ENCODE measurements at places on chromosomes 6 and 20.

- DNase-seq = peak; percentile 90
These were observed 60.9 kb downstream of the RPRD1B start for GRCh38 chr20:38094373-38094891.

DNA sequence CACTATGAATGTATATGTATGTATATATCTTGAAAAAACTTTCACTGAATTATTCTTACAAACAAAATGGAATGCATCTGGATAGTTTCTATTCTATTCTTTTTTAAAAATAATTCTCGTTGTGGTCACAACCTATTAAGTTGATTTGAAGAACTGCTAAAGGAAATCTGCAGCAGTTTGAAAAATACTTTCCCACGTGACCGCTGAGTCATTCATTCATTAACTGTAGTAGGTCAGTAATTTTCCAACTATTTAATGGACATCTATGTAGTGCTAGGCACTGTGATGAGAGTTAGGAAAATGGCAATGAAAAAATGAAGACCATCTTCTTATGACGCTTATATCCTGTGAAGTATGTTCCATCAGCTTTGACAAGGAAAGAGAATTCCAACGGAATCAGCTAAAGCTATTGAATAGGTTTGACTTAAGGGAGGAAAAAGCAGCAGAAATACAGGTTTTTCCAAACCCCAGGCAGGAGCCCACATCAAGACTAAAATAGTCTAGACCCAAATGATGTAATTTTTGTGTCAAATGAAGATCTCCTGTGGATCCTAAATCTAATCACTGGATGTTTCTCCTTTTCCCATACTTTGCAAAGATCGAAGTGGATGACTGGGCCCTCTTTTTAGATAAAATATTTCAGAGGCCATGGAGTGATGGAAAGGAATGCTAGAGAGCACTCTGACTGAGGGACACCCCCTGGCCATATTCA, 4.1 kb upstream of the EFHC1 start:
- peak; percentile 66 for DNase-seq

- no peak for DNase-seq
These were observed 21.1 kb upstream of the AIG1 start for GRCh38 chr6:143039548-143039947.

GRCh38 chr6:166419286-166419685, 36.5 kb upstream of the MPC1 start:
- DNase-seq = peak; percentile 57

- DNase-seq = no peak
These were observed 672.0 kb downstream of the RFPL4B start for GRCh38 chr6:113019176-113019575.

- DNase-seq = no peak
These were observed 817 bp downstream of the GRM1 start for GRCh38 chr6:146029573-146030184.

DNA sequence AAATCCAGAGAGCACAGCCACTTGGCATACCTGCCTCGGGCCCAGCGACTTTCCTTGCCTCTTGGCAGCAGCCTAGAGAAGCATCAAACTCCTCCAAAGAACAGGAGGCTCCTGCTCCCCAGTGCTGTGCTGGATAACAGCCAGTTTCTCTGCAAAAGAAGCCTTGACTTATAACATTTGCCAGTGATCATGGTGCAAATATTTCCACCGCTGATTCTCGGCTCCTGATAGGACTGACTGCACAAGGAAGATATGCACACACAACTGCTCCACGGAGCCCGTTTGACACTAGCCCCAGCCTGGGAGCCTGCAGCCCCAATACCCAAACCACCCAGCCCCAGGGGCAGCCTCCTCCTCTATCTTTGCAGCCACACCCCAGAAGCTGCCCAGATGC, 17.5 kb downstream of the ACSS1 start:
- DNase-seq = peak; percentile 74

DNA sequence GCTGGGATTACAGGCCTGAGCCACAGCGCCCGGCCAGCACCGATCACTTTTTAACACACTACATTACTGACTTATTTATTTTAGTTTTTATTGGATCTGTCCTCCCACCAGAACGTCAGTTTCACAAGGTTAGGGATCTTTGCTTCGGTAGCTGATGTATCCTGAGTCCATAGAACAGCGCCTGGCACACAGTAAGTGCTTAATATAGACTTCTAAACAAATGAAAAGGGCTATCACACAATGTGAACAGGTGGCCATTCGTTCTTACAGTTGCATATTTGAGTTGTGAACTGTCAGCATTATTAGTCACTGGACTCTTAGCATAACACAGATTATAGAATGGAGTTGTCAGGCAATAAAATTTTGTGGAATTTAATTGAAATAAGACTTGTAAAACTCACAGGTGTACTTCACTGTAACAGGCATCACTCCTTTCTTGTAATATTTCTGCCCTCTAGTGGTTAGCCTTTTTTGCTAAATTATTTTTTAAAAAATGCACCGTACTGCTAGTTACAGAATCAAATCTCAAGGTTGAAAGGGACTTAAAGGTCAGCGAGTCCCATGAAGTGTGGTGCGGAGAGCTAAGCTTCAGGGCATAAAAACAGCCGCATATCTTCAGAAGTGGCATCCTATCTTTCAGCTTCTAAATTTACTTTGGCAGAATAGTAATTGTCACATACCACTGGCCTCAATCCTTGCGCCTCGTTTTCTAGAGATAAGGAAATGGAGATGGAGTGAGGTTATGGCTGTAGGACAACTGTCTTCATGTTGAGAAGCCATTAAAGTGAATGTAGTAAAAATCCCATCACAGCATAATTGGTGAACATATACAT, 3.4 kb upstream of the TBC1D7 start:
- peak; percentile 44 for DNase-seq

GRCh38 chr20:63117151-63117550, 98.8 kb downstream of the YTHDF1 start:
- DNase-seq = no peak

DNA sequence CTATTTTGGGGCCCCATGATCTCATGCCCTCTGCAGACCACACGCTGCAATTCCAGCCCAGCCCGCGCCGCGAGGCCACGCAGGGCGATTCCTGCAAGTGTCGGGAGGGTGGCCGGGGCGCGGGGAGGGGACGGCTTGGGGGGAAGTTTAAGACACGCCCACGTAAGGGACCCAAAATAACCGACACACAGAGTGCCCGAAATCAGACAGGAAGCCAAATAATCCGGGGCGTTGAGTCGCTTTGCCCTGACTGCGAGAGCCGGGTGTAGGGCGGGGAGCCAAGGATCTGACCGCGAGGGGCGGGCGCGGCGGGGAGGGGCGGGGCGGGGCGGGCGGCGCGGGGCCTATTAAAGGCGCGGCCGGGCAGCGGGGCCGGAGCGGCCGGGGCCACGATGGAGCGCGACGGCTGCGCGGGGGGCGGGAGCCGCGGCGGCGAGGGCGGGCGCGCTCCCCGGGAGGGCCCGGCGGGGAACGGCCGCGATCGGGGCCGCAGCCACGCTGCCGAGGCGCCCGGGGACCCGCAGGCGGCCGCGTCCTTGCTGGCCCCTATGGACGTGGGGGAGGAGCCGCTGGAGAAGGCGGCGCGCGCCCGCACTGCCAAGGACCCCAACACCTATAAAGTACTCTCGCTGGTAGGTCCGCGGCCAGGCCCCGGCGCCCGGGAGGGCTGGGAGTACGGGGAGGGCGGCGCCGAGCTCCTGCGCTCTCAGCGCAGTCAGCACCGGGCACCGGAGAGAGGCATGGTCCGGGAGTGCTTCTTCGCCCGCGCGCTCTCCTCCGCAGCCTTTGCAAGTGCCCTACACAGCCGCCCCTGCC, at the start of gene ENPP1:
ENPP1 (plus strand) TSS at position 377 of the 816 bp plus-strand sequence; CDS start at position 393, 16 bp downstream.
- DNase-seq = peak; percentile 70

GRCh38 chr6:166284640-166285039, 23.6 kb downstream of the PRR18 start:
- DNase-seq = no peak

DNA sequence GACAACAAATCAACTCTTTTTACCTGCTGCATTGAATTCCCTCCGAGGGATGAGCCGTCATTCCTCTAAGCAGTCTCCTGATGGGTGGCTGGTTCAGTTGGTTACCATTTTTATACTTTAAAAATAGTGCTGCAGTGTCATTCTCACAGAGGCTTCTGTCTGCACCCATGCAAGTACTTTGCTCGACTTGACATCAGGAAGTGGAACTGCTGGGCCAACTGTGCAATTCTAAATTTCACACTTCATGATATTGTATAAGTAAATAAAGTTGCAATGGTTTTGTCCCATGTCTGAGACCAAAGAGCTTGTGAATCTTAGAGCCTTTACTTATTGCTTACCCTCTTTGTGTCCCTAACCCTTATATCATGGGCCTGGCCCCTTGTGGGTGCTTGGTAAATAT, 2.5 kb downstream of the BTN3A1 start:
- no peak for DNase-seq

DNA sequence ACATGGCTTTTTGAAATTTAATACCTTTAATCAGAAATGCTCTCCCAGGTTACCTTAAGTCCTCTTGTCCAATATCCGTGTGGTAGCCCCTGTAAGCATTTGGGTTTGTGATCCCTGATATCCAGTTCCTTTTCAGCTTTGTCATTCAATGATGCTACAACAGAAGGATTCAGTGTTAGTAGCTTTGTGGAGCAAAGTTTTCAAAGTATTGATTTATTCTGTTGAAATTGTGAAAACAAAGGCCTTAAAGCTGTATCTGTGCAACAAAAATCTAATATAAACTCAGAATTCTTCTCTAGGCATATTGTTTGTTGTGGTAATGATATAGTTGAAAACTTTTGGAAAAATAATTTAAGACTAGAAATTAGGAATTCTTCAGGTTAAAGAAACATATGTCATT, 91.9 kb downstream of the ADGRB3 start:
- no peak for DNase-seq

DNA sequence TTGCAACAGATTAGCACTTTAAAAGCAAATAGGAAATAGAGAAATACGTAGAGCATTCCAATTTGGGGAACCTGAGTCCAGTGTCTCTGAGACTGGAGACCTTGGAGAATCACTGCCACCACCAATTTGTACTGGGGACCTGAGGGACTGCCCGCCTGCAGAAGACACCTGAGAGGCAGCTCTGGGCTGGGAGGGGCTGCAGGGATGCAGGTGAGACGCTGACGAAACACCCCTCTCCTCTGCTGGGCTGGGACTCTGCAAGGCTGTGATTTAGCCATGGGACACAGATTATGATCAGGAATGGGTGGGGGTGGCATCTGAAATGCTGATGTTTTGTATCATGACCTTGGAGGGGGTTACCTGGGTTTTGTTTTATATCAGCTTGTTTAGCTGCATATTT, 7.0 kb upstream of the APMAP start:
- no peak for DNase-seq

GRCh38 chr6:116229287-116229913, 24.5 kb downstream of the TSPYL4 start:
- DNase-seq = peak; percentile 97

DNA sequence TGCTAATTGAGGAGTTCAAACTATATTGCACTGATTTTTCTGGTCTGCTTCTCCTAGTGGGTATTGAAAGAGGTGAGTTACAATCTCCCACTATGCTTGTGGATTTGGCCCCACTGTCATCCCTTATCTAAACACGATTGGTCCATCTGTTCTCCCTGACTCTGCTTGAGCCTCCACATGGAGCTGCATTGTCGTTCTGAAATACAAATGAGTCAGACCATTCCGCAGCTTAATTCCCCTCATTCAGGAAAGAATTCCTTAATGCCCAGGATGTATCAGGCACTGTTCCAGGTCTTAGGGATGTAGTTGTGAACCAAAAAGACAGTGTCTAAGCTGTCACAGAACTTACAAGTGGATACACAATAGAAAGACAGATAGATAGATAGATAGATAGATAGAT, 461.9 kb downstream of the QKI start:
- no peak for DNase-seq

Data from fibroblast of mammary gland (primary cell).